ENCODE measurements at places on chromosomes 5 and 9.

- H3K27me3 ChIP-seq = no peaks in the 10 kb centered on the region
- DNase-seq = no peak
- no peak overlapping the region for H3K4me3 ChIP-seq
- H3K4me1 ChIP-seq = peaks cover 38% of the 10 kb centered on the region
- no peak overlapping the region for H3K27ac ChIP-seq
- no peaks in the 10 kb centered on the region for H3K36me3 ChIP-seq
Observed at GRCh38 chr5:73786043-73786831, 160.2 kb downstream of the ARHGEF28 start.

DNA sequence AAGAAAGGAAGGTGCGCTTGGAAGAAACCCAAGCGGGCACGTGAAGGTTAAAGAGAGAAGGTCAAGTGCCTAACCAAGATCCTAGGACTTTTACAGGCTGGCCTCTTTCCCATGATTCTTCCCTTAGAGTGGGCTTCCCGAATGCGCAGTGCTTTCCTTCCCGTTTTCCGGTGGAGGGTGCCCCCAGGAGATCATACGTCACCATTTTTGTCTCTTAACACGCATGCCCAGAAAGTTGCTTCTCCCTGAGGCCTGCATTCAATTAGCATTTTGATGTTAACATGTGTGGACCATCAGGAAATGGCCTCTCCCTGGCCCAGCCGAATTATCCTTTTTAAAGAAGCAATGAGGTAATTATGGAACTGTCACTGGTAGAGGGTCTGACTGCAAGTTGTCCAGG, 1.9 kb upstream of the RUSC2 start:
- no peak overlapping the region for H3K4me3 ChIP-seq
- H3K36me3 ChIP-seq = no peaks in the 10 kb centered on the region
- no peak for DNase-seq
- H3K4me1 ChIP-seq = peaks cover 8% of the 10 kb centered on the region
- H3K27ac ChIP-seq = no peak overlapping the region
- H3K27me3 ChIP-seq = no peaks in the 10 kb centered on the region

DNA sequence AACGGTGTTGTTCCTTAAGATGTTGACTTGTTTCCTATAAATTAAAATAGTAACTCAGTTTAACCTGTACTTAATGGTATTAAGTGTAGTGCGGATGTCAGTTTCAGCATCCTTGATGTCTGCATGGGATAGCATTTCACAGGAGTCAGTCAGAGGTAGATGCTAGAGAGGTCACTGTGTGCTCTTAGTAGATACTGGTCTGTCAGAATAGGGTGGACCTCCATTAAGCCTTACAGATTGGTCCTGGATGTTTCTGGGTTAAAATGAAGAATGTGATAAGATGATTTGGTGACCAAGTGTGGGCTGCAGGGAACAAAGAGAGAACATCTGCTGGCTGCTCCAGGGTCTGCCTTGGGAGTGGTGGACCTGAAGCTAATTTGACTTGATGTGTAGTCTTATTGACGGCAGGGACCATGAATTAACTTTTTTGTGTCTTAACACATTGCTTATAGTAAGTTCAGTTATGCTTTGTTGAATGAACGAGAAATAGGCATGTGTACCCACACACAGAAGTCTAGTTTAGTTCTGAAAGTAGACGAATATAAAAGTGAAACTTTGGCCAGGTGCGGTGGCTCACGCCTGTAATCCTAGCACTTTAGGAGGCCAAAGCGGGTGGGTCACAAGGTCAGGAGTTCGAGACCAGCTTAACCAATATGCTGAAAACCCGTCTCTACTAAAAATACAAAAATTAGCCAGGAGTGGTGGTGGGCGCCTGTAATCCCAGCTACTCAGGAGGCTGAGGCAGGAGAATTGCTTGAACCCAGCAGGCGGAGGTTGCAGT, 12.5 kb downstream of the RAB24 start:
- DNase-seq = no peak
- no peak overlapping the region for H3K27ac ChIP-seq
- no peaks in the 10 kb centered on the region for H3K4me1 ChIP-seq
- H3K36me3 ChIP-seq = peaks cover 58% of the 10 kb centered on the region
- no peak overlapping the region for H3K4me3 ChIP-seq

- no peaks in the 10 kb centered on the region for H3K36me3 ChIP-seq
- no peaks in the 10 kb centered on the region for H3K27me3 ChIP-seq
- H3K27ac ChIP-seq = no peak overlapping the region
- H3K4me1 ChIP-seq = no peaks in the 10 kb centered on the region
Observed at GRCh38 chr9:111287127-111287526, 42.9 kb downstream of the OR2K2 start.

- no peak within 1 kb of the TSS for H3K4me3 ChIP-seq
- H3K4me1 ChIP-seq = peaks cover 44% of the 10 kb centered on the region
- no peaks in the 10 kb centered on the region for H3K36me3 ChIP-seq
- H3K27ac ChIP-seq = no peak within 1 kb of the TSS
Observed at GRCh38 chr5:138874771-138875551, at the start of gene LRRTM2. TSS of gene LRRTM2 (minus strand) at chr5:138875335. CDS start at chr5:138874911, 424 bp downstream.

GRCh38 chr5:17305017-17305416, 87.6 kb downstream of the BASP1 start:
- no peaks in the 10 kb centered on the region for H3K36me3 ChIP-seq
- no peak overlapping the region for H3K27ac ChIP-seq
- H3K4me1 ChIP-seq = peaks cover 13% of the 10 kb centered on the region
- no peak for DNase-seq
- H3K4me3 ChIP-seq = no peak overlapping the region

DNA sequence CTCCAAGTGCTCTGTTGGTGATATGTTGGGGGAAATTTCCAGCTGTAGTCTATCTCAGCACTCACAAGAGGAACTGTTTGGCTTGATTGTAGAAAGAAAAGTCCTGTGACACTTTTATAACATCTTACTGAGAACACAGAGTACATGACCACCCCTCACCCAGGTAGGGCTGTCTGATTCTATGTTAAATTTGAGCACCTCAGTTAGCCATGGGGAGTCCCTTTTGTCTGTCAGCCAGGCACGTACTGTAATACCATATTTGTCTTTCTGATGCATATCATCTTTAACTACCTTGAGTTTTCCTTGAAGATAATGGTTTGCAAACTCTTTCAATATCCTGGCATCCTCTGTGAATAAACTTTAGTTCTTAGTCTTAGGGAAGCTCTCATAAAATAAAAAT, 164.5 kb downstream of the IZUMO3 start:
- H3K4me3 ChIP-seq = no peak overlapping the region
- H3K4me1 ChIP-seq = no peaks in the 10 kb centered on the region
- no peaks in the 10 kb centered on the region for H3K36me3 ChIP-seq
- no peak overlapping the region for H3K27ac ChIP-seq
- H3K27me3 ChIP-seq = no peaks in the 10 kb centered on the region
- no peak for DNase-seq

- no peak overlapping the region for H3K4me3 ChIP-seq
- DNase-seq = no peak
- no peaks in the 10 kb centered on the region for H3K27me3 ChIP-seq
- no peaks in the 10 kb centered on the region for H3K4me1 ChIP-seq
- H3K36me3 ChIP-seq = no peaks in the 10 kb centered on the region
Observed at GRCh38 chr5:68334553-68334886, 119.0 kb downstream of the PIK3R1 start.

GRCh38 chr9:130526193-130526853, 53.1 kb upstream of the FUBP3 start:
- no peak overlapping the region for H3K4me3 ChIP-seq
- DNase-seq = no peak
- H3K27me3 ChIP-seq = no peaks in the 10 kb centered on the region
- H3K36me3 ChIP-seq = no peaks in the 10 kb centered on the region
- no peak overlapping the region for H3K27ac ChIP-seq

GRCh38 chr9:107932601-107933000, 443.0 kb upstream of the KLF4 start:
- no peaks in the 10 kb centered on the region for H3K27me3 ChIP-seq
- H3K4me3 ChIP-seq = no peak overlapping the region
- no peaks in the 10 kb centered on the region for H3K4me1 ChIP-seq
- no peak for DNase-seq

GRCh38 chr9:31492229-31492628, 892.2 kb upstream of the ACO1 start:
- H3K4me1 ChIP-seq = no peaks in the 10 kb centered on the region
